ENCODE measurements at places on chromosomes 13 and 19.

GRCh38 chr13:87680298-87680697, 9.1 kb downstream of the SLITRK5 start:
- DNase-seq: no peak

DNA sequence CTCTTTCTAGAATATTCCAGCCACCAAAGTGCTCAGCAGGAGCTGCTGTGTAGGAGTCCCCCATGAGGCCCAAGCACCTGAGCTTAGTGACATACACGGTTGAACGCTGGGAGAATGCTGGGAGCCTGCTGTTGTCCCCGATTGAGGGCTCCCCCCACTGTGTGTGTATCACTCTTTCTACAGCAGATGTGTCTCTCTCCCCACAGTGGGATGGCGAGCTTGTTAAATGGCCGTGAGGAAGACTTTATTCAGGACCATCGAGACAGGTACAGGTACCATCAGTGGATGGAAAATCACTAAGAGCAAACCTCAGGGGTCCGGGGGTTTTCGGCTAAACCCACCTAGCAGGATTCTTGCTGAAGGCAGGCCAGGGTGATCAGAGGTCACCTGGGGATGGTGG, 22.7 kb downstream of the EPN1 start:
- no peak for DNase-seq

DNA sequence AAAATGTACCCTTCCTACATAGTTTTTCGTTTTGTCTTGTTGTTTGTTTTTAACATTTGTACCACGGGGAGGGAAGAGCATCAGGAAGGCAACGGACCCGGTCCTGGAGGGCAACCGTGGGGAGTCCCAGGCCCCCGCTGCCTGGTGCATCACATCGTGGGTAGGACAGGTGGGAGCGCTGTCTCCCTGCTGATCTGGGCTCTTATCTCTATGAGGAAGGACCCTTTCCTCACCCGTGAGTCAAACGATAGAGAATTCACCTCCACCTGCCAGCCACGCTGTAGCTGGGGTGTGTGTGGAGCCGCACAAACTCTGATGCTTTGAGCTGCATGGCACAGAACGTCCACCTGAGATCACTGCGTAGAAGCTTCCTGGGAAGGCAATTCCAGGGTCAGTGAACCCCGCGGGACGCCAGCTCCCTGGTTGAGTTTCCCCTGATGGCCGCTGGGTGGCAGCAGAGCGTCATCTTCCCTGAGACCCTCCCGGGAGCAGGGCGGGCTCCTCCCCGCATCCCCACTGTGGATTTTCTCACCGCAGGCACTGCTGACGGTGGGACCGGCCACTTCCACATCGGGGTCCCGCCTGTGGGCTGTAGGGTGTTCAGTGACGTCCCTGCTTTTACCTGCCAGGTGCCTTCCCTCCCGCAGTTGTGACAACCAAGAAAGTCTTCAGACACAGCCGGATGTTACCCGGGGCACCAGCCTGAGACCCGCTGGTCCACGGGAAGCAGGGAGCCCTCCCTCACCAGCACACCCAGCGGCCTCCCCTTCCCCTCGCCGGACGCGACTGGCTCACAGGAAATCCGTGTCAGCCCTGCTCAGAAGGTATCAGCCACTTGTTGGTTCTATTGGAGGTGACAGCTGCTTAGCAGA, 54.7 kb downstream of the ZNF787 start:
- DNase-seq: peak; percentile 32

DNA sequence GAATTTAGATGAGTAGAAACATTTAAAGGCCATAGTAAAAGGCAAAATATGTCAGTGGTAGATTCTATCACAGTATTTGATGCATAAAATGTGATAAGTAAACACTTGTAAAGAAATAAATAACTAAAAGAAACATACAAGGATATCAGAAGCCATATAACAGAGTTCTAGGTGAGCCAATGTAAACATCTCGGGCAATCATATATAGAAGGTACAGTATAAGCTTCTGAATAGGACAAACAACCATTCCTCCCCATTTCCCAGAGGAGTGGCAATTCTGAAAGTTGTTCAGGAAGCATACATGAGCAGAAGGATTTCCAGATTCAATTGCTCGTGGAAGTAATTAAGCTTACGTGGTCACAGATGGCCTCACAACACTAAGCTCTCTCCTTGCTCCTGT, 267.3 kb downstream of the LHFPL6 start:
- no peak for DNase-seq

Data from fibroblast of skin of right quadriceps (primary cell).